Inflammatory macrophage treated with lipopolysaccharide for 1 hour (primary cell): ENCODE measurements at places on chromosomes 5 and 9.
A peak's percentile ranks its signal among the peaks of the same experiment; 100 is the strongest.

- no peak for DNase-seq
Measured at GRCh38 chr9:33443047-33443446, 4.3 kb downstream of the AQP3 start.

GRCh38 chr5:65506961-65507360, 25.2 kb upstream of the ADAMTS6 start:
- no peak for DNase-seq

DNA sequence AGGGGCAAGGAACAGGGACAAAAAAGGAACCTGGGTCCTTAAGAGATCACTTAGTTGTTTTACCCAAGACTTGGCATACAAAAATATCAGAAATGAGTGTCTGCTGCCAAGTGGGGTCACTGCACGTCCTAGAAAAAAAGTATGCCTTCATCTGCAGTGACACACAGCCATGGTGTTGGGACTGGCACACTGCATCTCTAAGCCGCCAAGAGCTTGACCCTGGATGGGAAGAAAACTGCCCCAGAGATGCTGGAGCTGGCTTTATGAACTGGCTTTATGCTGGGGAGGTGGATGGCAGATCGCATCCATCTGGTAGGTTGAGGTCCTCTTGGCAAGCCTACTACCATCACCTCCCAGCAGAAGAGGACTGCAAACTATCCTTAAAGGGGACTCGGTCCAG, 51.7 kb downstream of the IRF1 start:
- no peak for DNase-seq

GRCh38 chr9:94911986-94912635, 185.6 kb downstream of the AOPEP start:
- no peak for DNase-seq

GRCh38 chr9:26746357-26747072, 146.1 kb downstream of the CAAP1 start:
- DNase-seq, result no peak

GRCh38 chr9:100020121-100020795, 78.5 kb downstream of the ERP44 start:
- DNase-seq, result no peak

- DNase-seq, result no peak
Measured at GRCh38 chr5:72584466-72584865, 77.3 kb upstream of the ZNF366 start.

DNA sequence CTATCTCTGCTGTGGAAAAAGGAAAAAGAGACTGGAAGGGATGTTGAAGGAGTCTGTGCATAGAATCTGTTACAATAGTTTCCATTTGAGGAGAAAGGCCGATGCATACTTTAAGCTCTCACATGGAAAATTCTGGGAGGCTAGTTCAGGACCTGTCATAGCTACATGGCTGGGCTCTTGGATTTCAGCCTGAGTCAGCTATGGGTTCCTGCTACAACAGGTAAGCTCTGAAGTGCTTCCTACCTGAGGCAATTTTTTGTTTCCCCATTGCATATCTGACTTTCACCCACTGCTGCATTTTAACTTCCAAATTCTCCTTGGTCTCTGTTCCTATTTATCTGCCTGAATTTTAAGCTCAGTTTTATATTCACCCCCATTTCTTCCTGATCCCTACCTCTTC, 310.7 kb downstream of the RAB3C start:
- no peak for DNase-seq

DNA sequence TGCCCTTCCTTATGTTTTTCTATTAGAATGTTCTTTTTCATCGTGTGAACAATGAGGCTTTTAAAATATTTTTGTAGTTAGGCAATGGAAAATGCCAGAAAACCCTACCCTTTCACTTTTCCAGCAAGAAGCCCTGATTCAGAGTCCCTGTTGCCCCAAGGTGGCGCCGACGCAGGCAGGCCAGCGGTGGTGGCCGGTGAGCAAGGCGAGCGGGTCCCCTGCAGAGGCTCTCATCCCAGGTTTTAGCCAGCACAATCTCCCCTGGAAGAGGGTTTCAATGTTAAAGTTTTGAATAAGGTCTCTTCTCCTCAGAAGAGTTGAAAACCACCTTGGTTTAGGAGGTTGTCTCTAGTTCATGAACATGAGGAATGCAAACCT, 40.8 kb upstream of the CKMT2 start:
- DNase-seq, result no peak

DNA sequence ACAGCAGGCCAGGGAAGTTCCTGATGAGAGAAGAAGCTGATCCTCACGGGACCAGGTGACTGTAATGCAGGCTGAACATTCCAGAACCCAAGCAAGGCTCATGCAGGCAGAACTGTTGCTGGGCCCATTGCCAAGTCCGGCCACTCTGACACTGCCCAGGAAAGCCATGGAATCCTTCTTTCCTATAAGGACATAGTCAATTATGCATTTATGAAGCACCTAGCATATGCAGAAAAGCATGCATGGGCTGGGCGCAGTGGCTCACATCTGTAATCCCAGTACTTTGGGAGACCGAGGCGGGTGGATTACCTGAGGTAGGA, 83.7 kb upstream of the SLC1A3 start:
- no peak for DNase-seq

GRCh38 chr5:104178829-104179456, 616.4 kb upstream of the NUDT12 start:
- DNase-seq, result no peak

DNA sequence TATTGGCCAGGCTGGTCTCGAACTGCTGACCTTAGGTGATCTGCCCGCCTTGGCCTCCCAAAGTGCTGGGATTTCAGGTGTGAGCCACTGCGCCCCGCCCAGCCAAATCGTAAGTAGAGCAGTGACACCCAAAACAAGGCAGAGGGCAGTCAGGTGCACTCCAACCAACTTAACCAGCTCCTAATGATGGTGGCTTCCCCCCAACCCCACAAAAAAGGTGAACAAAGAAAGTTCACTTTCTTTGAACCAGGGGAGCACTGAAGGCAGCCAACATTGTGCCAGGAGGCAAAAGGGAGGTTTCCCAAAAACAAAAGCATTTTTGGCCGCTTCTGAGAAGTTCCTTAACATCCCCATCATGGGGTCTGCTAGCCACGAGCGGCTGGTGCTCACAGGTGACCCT, 9.6 kb downstream of the GMCL2 start:
- no peak for DNase-seq

DNA sequence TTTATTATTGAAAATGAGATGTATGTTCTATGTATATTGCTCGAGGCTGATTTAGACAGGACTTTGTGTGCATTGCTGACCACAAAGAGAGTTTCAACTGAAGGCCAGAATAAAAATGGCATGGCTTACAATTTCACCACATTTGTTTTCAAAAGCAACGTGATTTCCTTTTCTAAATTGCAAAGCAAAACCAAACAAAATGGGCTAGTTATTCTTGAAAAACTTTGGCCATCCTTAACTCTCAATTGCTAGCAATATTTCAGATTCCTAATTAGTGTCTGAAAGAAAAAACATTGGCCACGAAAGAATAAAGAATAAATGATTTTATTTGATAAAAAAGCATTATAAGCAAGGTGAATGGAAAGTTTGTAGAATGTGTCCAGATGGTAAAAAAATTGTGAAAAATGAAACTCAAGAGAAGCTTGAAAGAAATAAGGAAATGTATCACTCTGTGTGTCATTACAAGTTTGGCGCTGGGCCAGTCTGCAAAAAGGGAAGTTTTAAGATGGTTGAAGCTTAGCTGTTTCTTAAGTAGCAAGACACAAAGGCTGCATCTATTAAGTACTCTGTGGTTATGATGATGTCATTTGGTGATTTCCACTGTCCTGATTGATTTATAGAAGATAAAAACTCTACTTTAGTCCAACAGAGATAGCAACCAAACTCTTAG, 89.2 kb upstream of the PRLR start:
- peak; percentile 99 for DNase-seq

DNA sequence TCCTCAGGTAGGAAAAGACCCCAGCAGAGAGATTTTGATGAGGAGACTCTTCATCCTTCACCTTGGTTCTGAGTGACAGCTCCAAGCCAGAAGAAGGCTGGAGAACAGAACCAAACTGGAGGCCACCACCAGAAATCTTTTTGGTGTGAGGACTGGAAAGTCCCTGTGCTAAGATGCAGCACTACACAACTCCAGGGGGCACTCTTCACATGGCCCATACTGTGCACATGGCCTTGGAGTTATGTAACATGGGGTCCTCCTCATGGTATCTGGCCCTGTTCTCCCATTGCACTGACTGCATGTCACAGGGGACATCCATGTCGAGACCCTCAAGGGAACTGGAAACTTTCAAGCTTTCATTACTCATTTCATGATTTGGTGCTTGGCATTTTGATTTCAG, 17.3 kb upstream of the STX17 start:
- no peak for DNase-seq

- no peak for DNase-seq
Measured at GRCh38 chr9:121207371-121207940, 5.8 kb upstream of the RAB14 start.

- no peak for DNase-seq
Measured at GRCh38 chr5:57832875-57833274, 350.3 kb upstream of the ACTBL2 start.

DNA sequence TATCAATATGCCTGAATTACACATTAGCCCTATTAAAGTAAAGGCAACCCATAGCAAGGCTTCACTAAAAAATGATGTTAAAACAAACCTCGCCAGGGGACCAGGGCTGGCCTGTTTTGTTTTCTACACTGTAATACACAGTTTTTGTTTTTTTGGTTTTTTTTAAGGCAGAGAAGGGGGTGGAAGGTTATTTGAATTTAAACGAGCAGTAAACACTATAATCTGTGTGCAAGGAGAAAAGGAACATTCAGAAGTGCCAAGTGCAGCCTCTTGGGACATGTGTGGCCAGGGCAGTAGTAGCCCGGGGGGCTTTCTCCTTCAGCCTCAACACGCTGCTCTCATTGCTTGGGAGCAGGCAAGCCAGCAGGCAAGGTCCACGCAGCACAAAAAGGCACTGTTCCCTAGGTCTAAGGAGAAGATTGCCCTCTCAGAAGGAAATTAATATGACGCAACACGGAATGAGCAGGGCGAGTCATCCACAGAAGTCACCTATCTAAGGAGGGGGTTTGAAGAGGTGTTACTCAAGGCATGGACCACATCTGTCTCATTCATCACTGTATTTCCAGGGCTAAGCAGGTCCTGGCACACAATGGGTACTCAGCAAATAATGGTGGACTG, 16.2 kb downstream of the SIL1 start:
- peak; percentile 44 for DNase-seq

- no peak for DNase-seq
Measured at GRCh38 chr5:141003791-141004611, 37.7 kb downstream of the PCDHAC2 start.

GRCh38 chr9:83629433-83630104, 6.6 kb downstream of the IDNK start:
- DNase-seq, result no peak

- no peak for DNase-seq
Measured at GRCh38 chr9:111069183-111069582, 30.9 kb upstream of the LPAR1 start.

- no peak for DNase-seq
Measured at GRCh38 chr9:107467416-107467815, 22.2 kb downstream of the KLF4 start.

DNA sequence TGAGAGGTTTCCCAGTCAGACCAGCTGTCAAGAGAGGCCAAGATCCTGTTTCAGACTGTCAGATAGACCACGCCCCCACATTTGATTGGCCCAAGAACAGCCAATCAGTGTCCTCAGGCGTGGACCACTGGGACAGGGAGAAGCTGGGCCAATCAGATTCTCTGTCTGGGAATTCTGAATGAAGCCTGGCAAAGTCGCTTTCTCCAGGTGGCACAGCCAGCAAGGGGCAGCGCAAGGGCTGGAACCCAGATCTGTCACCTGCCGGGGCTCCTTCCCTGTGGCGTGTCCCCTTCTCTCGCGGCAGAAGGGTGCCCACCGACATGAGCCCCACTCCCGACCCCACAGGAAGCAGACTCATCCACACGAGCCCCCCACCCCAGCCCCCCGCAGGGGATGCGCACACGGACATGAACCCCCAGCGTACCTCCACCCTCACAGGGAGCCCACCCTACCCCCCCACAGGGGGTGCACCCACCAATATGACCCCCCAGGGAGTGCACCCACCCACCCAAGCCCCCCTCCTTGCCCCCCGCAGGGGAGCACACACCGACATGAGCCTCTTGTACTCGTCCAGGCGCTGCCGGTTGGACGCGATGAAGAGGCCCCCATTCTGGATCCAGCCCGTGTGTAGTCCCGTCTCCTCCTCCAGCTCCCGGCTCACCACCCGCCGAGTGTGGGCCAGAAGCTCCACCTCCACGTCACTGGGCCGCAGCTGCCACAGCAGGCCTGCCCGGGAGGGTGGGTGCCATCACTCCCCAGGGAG, 6.1 kb downstream of the SARDH start:
- peak; percentile 33 for DNase-seq

DNA sequence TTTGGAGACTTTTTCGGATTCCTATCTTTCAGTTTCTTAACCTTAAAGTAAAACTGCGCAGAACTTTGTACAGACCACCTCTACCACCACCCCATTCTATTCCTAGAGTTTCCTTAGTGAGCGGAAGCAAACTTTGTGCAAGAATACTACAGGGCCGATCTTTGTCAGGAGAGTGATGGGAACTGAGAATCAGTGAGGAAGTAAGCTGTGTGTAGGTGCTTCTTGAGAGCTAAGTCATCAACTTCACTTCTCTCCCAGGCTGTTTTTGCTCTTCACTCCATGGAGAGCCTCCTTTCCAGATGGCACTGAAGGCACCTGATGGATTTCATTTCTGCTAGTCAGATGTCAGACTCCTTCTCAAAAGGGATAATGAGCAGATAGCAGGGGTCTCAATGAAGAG, 127.3 kb downstream of the SPATA31D1 start:
- DNase-seq, result peak; percentile 7

DNA sequence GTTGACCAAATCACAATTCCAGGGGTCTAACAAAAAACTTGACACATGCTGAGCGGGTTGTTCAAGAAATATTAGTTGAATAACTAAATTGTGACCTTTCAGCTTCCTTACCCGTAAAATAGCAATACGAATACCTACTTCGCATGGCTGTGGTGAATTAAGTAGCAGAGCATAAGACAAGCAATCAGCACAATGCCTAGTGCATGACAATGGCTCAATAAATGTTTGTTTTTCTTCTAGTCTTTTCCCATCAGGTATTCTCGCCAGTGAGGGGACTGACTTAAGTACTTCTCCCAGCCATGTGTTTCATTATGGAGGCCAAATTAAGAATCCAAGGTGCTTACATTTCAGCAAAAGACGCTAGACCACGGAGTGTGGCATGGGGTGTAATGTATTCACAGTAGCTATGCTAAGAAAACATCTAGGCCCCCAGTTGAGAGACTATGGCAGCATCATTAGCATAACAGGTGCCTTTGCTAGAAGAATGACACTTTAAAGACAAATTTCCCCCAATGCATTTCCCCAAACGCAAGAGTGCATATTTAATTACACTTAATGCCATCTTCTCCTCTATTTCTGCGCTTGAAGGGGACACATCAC, 145.9 kb downstream of the ASTN2 start:
- DNase-seq, result no peak
